ENCODE measurements at places on chromosomes 3 and 15.

GRCh38 chr3:140545756-140546155, 132.1 kb upstream of the TRIM42 start:
- DNase-seq: no peak

DNA sequence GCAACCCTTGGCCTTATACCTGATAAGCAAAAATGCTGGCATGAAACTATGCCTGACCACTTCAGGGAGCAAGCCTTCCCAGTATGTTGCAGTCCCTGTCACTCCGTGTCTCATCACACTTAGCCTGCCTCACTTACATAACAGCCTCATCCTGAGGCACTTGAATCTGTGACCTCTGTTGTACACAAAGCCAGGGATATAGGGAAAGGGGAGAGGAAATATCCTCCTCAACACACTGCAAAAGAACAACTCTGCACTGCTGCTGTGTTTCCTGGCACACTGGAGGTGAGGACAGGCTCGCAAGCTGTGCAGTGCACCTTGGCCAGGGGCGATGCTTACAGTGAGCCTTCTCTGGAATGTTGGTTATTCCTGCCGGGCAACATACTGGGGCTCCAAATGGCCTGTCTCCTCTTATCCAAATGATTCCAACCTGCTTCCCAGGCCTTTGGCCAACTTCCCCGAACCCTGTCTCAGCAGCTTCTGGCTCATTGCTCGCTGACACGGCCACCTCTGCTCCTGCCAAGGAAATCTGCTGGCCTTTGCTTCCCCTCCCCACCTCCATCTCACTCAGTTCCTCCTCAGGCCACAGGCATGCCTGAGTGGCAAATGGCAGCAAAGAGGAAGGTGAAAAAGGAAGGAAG, 109.2 kb downstream of the CD47 start:
- DNase-seq: no peak

DNA sequence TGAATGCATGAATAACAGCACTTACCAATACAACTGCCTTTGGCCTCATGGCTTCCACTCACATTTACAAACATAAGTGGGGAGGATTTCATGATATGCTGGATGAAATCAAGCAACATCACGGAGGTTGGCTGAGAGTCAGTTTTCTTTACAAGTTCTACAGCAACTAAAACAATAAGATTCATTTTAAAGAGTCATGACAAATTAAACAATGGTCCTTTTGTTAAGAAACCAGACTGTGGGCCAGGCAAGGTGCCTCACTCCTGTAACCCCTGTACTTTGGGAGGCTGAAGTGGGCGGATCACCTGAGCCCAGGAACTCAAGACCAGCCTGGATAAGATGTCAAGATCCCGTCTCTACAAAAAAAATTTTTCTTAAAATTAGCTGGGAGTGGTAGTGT, 12.4 kb downstream of the ATR start:
- DNase-seq: no peak

- DNase-seq: no peak
These were observed 312.0 kb upstream of the CCDC54 start for GRCh38 chr3:107065094-107065861.

- DNase-seq: no peak
These were observed 60.7 kb downstream of the EXOG start for GRCh38 chr3:38556640-38557358.

DNA sequence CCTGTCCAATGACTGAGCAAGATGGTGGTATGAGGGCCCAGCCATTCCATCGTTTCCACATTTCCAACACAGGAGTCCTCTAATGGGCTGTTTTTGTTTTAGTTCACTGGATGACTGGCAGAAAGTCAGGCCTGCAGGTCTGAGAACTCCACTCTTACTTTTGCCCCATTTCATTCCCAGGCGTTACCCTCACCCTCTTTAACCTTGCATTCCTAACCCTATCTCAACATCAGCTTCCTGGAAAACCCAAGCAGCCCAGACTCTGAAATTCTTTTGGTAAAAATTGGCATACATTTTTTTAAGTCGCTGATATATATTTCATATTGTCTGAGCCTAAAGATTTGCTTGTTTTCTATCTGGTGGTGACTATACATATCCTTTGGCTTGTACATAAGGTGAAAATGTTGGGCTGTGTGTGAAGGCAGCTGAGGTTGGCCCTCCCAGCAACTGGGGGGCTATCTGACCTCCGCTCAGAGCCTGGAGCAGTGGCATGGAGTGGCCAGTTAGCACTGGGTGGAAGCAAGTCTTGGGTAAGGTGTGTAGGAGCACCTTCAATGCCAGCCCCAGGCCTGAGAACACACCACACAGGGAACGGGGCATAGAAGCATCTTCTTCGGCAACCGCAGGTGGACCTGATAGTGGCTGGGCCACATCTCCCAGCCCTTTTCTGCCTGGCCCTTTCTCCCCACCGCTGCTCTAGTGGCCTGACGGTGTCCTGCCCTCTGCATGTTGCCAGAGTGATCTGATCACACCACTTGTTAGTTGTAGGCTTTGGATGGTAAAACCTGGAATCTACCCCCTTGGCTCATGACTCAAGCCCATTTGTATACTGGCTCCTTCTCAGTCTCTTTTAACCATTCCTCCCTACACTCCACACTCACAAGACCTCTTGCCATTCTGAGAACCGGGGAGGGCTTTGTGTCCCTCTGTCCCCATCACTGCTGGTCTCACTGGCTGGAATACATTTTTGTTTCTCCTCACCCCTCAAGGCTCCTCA, 50.0 kb downstream of the AMOTL2 start:
- DNase-seq: no peak

DNA sequence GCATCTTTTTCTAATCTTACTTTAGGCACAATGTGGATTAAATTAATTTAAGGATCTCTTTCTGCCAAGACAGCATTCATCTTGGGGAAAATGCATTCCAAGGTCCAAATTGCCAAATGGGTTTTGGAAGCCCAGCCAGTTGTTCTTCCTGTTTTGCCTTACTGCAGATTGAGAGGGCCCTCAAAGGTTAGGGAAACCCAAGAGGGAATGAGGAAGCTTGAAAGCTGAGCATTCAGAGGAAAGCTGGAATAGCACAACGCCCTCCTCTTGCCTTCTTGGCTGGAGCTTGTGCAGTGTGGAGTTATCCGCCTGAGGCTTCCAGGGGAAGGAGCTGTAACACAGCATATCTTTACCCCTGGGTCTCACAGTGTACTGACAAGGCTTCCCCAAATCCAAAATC, 18.2 kb upstream of the SACM1L start:
- DNase-seq: no peak

DNA sequence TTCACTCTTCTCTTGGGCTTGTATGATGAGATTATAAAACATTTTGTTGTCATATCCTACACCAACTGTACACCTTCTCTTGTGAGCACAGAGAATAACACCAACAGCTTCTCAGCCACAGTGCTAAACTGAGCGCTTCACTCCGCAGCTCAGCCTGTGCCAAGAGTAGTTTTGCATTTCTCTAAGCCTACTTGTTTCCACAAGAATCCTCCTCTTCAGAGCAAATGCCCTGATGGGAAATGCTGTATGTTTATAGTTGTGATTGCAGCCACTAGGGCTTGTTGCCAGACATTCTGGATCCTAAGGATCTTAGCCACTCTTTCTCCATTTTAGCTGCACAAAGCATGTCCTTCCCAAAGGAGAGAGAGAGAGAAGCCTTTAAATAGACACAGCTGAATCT, 138.8 kb upstream of the PLXND1 start:
- no peak for DNase-seq

DNA sequence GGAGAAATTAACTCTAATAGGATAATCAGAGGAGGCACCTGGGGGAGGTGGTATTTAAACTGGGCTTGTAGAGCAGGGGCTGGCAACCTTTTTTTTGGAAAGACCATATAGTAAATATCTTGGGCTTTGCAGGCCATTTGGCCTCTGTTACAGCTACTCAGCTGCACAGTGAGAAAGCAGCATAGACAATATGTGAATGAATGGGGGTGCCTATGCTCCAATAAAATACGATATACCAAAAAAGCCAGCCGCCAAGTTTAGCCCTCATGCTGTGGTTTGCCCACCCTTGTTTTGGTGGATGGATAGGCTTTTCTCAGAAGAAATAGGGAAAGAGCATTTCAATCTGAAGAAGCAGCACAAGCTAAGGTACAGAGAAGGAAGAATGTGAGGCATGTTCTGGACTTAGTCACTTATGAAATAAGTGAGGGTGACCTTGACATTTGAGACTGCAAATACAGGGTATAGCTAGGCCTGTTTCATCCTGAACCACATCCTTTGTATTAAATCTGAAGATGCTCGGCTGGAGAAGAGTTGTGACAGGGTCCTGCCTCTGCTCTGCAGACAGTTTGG, 131.0 kb upstream of the NR2E3 start:
- no peak for DNase-seq

DNA sequence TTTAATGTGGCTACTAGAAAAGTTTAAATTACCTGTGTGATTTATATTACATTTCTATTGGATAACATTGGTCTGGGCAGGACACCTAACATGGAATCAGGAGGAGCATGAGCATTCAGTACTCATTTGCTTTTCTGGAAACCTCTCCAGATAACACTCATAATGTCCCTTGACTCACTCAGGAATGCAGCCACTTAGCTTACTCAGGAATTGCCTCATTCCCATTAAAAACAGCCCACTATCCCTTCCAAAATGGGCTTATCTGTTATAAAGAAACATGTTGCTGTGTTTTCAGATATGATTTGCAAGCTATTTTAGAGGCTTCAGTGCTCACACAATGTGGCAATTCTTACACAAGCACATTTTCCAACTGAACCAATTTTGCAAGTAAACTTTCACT, 17.1 kb downstream of the GBE1 start:
- DNase-seq: no peak

DNA sequence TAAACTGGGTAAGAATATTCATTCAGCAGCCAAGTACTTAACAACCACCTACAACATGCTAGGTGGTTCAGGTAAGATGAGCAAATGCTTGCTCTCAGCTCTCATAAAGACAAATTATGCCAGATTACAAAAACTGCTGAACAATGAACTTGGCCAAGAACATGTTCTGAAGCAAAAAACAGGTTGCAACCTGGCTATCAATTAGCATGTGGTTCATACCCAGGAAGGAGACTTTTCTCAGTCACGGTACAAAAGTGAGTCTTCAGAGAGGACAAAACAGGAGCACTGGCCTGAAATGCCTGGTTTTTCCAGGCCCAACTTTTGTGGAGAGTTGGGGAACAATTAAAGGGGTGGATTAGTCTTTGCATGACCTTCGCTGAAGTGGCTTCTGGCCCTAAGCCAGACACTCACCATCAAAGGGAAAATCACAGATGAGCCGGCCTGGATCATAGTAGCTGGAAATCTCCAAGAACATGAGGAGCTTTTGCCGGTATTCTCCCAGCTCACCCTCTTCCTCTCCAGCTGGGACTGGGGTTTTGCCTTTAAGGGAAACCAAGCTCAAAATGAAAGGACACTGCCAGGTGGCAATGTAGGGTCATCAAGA, 7.6 kb upstream of the PLA2G4F start:
- no peak for DNase-seq

DNA sequence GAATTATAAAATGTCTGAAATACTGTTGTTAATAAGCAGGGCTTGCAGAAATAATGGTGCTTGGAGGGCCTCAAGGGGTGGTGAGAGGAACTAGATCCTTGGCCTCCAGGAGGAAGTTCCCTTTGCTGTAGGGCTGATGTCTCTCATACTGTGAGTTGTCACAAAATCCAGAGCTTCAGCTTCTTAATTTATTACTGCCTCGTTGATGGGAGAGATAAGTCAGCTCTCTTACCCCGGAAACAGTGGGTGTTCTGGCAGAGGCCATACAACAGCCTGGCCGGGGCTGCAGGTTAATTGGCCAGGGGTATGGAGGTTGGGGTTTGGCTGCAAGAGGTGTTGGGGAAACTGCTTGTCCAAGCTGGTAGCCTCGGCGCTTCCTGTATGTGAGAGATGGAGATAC, 15.5 kb downstream of the MAPKAPK3 start:
- no peak for DNase-seq

GRCh38 chr3:180934638-180935037, 22.2 kb downstream of the FXR1 start:
- no peak for DNase-seq

- no peak for DNase-seq
These were observed 8.9 kb downstream of the MUC20 start for GRCh38 chr3:195729476-195730251.

GRCh38 chr3:105571005-105571404, 204.3 kb downstream of the ALCAM start:
- no peak for DNase-seq

DNA sequence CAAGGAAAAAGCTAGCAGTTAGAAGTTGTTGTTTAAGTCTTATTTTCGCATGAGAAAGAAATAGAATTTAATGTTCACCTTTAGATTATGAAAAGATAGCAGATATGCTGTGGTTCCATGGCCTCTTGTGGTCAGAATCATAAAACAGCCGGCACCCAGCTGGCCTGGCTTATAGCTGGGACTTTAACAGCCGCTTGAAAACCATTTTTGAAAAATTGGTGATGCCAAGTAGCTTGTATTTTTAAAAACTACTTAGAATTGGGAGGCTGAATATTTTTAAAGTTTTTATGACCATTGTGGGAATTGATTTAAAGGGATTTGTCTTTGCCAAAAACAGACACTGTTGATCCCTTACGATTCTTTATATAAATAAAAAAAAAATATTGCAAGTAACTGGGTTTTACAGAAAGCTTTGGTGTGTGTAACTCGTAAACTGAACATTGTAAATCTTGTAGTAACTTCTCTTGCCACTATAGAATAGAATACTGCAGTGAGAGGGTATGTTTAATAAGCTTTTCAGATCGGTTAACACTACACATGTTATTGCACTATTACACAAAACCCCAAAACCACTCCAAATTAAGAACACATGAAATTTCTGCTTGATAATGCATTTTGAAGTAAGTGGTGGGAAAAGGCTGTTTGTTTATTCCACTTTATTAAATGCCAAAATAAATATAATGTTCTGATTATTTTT, 6.6 kb downstream of the ARRDC4 start:
- no peak for DNase-seq

GRCh38 chr3:99850608-99851007, 32.9 kb downstream of the CMSS1 start:
- no peak for DNase-seq

DNA sequence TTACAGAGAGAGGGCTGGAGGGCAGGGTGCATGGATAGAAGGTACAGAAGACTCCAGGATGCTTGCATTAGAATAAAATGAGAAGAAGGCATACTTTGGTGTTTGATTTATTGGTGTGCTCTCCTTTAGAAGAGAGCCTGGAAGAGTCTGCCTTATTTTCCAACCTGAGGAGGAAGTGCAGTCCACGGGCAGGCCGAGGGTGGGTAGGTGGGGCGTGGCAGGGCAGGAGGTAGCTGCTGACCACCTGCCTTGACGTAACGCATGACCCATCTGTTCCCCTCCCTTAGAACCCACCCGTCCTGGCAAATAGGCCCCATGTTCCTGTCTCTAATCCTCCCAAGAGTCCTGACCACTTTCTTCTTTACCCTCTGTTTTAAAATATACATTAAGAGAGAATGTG, 222.3 kb upstream of the LYSMD4 start:
- no peak for DNase-seq

GRCh38 chr3:122484985-122485384, 29.8 kb downstream of the KPNA1 start:
- DNase-seq: no peak

- no peak for DNase-seq
These were observed 27.8 kb upstream of the AP4E1 start for GRCh38 chr15:50880651-50881114.
